ENCODE measurements at places on chromosomes 6 and 20.

DNA sequence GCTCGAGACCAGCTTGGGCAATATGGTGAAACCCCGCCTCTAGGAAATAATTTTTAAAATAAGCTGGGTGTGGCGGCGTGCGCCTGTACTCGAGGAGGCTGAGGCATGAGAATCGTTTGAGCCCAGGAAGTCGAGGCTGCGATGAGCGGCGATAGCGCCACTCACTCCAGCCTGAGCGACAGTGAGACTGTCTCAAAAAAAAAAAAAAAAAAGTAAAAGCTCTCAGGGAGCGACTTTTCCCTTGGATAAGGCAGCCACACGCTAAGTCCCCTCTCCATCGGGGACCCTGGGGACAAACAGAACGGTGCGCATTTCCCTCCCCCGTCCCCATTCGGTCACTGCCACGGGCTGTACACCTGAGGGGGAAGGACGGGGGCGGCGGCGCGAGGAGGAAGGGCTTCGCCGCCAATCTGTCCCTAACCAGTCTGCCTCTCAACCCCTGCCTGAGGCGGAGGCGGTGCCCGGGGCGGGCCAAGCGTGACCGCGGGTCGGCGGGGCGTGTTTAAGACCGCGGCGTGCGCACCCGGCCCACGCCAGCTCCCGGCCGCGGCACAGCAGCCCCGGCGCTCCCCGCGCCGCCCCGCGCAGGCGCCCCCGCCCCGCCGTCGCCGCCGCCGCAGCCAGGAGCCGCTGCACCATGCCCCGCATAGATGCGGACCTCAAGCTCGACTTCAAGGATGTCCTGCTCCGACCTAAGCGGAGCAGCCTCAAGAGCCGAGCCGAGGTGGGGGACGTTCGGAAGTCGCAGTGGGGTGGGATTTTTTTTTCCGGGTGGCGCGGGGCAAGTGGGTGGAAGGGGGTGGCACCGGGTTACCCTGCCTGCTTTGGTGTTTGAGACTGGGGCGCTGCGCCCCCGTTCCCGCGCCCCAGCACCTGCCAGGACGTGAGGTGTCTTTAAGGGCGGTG, at the start of gene GMPR:
Gene GMPR (plus strand): TSS at position 531 of the 906 bp plus-strand sequence. CDS start 107 bp downstream, at position 638.
- DNase-seq, result peak; percentile 84

DNA sequence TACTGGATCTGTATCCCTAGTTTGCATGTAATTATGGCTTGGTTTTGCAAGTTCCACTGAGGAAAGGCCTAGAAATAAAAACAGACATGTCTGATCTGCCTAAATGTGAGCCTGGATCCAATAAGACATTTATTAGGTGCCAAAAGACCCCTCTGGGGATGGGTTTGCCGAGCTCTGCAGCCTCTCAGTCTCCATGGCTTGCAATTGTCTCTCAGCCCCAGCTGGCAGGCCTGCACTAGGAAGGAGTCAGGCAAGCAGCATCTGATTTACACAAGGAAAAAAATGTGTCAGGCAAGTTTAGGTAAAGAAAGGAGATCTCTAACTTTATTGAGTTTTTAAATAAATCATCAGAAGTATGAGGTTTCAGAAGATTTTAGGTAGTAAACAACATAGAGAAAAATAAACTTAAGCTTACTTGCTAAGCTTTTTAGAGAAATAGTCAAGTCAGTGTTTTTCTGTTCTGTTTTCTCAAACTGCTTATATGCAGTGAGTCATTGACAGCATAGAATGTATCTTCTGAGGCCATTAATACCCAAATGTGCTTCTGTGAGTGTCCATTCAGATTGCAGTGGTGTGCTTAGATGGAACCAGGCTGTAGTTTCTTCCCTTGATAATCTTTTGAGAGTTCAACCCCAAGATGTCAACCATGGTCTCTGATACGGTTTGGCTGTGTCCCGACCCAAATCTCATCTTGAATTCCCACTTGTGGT, 121.0 kb downstream of the FHL5 start:
- no peak for DNase-seq

DNA sequence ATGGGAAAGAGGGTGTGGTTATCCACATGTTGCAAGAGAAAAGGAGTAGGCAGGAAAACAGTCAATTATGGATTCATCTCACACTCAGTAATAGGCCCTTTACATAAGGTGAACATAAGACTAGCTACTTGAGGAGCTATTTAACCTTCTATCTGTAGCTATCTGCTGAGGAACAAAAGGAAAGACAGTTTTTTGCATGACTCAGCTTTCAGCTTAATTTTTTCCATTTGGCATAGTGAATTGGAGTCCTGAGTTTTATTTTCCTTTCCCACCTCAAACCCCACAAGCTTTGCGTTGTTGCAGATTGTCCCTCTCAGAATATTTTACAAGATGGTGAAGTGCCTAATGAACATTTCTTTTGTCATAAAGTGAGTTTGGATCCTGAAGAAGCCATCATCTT, 32.4 kb downstream of the UBD start:
- no peak for DNase-seq

DNA sequence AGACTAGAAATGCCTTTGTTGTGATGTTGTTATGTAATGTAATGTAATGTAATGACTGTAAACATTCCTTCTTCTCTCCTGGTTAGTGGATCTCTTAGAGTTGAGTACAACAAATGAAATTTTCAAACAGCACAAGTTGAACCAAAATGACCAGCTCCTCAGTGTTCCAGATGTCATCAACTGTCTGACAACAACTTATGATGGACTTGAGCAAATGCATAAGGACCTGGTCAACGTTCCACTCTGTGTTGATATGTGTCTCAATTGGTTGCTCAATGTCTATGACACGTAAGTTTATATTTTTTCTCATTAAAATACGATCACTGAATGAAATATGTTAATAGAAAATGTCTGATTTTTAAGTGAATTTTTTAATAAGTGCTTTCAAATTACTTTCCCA, 496.7 kb downstream of the UTRN start:
- no peak for DNase-seq

- no peak for DNase-seq
Measured at GRCh38 chr6:106308985-106309384, 16.6 kb downstream of the ATG5 start.

- no peak for DNase-seq
Measured at GRCh38 chr6:5724911-5725310, 281.8 kb downstream of the NRN1 start.

GRCh38 chr20:39835130-39835842, 853.8 kb downstream of the MAFB start:
- no peak for DNase-seq

DNA sequence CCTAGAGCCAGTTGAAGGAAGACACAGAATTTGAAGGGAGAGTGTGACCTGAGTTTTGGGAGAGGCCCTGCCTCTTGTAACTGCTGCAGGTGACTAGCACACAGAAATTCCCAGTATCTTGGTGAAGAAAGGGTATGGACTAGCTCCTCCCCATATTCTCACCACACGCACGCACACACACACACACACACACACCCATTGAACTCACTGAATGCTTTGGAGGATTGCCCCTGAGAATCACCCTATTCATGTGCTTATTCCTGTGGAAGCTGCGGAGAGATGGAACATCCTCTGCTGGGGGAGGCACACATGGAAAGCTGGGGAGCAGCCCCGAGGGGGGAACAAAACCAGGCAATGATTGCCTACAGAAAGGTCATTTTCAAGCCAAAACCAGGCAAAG, 6.2 kb upstream of the LMBRD1 start:
- DNase-seq, result no peak

DNA sequence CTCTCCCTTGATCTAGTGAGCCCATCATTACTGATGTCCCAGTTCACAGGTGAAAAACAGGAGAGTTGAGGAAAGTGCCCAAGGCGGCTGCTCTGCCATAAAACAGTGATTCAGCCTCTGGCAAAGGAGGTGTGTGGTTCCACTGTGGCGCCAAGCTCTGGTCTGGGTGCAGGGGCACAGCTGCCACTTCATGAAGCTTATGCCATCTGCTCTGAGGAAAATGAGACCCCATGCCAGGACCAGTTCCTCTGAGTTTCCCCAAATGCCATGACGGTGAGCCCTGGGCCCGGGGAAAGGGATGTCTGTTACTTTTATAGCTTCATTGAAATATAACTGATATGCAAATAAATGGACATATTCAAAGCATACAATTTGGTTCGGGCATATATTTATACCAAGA, 33.7 kb upstream of the ZBP1 start:
- no peak for DNase-seq

GRCh38 chr20:11838076-11838636, 79.5 kb upstream of the BTBD3 start:
- DNase-seq, result no peak

DNA sequence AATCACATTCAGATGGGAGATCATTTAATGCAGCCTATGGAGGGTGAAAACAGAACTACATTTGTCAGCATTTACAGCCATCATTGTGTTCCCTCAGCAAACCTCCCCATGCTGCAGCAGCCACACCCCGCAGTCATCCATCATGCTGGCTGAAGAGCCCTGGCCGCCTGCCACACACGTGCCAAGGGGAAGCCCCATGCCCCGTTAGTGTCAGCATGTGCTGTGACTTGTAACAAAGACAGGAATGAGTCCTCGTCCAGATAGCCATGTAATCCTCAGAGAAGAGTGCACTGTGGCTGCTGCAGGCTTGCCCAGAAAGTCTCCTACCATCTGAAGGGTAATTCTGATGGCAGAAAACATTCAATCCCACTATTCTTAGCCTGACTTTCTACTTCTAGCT, 1097.8 kb downstream of the KIF16B start:
- DNase-seq, result no peak

DNA sequence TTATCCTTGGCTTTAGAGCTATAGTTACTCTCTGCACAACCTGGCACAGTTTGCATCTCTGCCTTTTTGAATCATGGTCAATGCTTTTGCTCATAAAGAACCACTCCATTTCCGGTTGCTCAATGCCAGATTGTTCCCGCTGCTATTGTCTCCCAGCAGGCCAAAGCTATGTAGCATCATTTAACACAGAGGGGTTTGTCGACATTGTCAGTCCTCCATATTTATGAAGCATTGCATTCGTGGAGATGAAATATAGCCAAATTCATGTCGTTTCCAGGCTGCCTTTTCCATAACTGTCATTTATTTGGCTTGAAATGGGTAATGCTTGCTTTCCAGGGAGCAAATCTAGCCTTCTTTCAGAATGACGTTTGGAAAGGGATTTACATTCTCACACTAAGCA, 598.8 kb downstream of the EPHA7 start:
- no peak for DNase-seq

DNA sequence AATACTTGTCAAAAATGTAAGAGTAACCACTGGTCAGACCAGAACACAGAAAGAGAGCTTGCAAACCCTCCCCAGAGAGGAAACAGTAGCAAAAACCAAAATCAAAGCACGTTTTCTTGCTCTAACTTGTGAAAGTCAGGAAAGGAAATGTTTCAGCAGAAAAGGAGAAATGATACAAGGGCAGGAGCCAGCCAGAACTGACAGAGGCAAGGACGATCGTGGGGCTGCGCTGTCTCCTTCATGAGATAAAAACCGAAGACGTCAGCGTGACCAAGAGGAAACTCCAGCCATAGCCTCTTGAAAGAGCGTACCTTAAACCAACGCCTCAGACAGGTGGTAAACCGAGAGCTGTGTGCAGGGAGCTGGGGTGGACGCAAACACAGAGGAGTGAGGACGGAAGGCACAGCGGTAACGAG, 27.5 kb downstream of the LAMA5 start:
- DNase-seq, result no peak

GRCh38 chr6:154821099-154821498, 87.9 kb downstream of the SCAF8 start:
- no peak for DNase-seq

DNA sequence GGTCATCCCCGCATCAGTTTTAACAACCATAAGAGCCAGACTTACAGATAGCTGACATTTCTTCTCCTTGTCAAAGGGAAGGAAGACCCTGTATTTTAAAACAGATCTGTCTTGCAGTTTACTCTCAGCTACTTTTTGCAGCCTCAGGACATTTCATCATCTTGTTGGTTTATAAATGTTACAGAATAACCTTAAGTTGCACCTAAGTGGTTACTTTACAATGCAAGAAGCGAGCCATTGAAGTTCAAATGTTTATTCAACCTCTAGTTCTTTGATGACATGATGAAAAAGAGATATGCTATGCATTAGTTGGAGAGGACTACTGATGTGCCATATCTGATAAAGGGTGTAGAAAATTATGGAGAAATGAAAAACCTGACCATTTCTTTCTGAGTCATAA, 187.9 kb upstream of the COL21A1 start:
- DNase-seq, result no peak

DNA sequence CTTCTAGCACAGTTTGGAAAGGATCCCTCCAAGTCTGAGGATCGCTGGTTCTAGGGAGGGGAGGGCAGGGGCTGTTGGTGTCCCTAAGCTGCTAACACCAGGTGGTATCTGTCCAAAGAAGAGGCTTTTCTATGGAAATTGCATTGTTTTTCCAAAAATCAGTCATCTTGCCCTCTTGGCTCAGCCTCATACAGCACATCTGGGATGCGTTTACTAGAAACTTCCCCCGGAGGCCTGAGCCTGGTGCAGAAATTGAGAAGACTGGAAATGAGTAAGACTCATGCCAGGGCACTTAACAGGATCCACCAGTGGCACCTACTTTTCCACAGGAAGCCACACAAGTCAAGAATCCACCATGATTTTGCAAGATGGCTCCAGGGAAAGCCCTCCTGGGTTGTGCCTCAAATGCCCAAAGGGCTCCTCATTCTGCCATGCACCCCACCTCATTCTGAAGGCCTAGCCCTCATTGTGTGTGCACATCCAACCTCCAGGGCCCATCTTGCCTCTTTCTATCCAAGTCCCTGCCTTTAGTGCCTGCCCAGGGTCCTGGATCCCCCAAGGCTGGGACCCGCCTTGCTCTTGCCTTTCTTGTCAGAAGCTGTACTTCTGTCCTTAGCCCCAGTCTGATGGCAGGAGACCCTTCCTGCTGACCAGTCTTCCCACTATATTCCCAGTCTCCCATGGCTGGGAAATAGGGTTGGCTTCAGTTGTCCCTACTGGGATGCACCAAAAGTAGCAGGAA, 97.6 kb downstream of the MRPL14 start:
- DNase-seq, result no peak

DNA sequence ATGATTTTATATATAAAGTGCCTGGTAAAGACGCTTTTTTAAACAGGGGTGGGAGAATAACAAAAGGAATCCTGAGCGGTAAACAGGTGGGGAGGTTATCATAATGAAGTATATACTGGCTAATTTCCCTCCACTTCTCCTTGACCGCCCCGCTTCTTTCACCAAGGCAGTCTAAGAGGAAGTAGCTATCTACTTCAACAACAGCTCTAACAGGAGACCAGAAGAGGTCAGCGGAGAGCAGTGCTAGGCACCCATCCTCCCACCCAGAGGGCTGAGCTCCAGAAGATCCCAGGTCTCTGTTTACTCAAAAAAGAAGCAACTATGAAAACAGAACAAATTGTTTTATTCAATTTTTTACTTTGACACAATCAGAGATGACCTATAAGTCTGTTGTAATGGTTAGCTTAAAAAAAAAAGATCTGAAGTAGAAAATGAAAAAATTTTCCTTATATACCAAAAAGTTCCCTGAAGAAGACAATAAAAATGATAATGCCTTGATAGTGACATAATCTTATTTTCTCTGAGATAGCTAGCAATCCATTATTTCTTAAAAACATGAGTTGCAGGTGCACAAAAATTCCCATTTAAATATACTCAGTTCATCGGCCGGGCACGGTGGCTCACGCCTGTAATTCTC, 141.1 kb downstream of the PDSS2 start:
- peak; percentile 41 for DNase-seq

- no peak for DNase-seq
Measured at GRCh38 chr6:3403238-3404173, 53.3 kb downstream of the SLC22A23 start.

Measured in activated T-cell treated with anti-CD3 and anti-CD28 coated beads, Interleukin-2, amount 50 U/mL, for 72 hours (primary cell).